ENCODE measurements at places on chromosomes 7 and 10.

- no peak for DNase-seq
Measured at GRCh38 chr10:29321656-29322055, 32.8 kb downstream of the LYZL1 start.

DNA sequence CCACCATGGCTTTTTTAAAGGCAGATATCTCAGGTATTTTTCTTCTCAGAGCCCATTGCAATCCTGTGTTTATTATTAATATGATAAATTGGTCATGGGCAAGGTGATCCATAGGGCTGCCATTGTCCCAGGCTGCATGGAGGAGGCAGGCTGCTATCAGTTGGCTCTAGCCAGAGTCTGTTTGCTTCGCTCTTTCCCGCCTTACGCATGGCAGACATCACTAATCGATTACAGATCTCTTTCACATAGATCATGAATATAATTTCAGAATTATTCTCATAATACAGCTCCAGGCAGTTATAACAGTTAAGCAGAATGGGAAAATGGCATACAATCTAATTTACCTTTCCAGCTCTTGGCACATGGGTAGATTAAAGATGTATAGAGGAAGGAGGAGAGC, 30.4 kb upstream of the HABP2 start:
- DNase-seq = no peak

GRCh38 chr7:92557249-92557648, 28.7 kb downstream of the RBM48 start:
- no peak for DNase-seq

DNA sequence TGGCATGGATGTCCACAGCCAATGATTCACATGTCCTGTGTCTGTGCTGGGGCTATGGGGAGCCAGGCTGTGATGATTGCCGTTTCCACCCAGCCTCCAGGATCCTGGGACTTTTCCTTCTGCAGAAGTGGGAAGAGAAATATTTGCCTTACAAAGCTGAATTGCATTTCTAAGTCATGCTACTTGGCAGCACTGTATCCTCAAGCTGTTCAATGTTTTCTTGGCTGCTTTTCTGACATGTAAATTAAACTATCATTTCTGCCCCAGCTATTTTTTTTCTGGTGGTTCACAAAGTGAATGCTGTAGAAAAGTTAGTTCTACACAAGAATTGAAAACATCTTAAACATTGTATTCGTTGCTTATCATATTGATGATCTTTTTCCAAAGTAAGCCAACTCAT, 51.9 kb upstream of the TCERG1L start:
- DNase-seq = no peak

Data from stimulated activated CD4-positive, alpha-beta T cell treated with anti-CD3 and anti-CD28 coated beads, Interleukin-2, amount 100 ng/mL, for 48 hours (primary cell).